ENCODE measurements at places on chromosomes 4 and X.

GRCh38 chrX:41240509-41240908, 93.5 kb upstream of the DDX3X start:
- DNase-seq, result no peak

DNA sequence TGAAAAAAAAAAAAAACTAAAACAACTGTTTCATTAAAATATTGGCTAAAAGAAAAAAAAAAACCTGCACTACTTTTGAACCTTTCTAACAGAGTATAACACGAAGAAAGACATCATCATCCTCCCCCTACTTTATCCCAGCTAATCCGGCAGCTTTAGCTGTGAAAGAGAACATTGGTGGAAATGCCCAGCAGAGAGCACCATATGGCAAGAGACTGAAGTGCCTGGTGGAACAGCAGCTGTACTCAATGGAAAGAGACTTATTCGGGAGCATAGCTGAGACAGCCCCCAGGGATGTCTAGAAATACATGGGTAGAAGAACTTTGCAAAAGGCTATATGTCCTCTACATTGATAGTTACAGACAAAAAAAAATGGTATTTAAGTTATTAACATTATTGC, 30.3 kb downstream of the STPG2 start:
- peak; percentile 19 for DNase-seq

DNA sequence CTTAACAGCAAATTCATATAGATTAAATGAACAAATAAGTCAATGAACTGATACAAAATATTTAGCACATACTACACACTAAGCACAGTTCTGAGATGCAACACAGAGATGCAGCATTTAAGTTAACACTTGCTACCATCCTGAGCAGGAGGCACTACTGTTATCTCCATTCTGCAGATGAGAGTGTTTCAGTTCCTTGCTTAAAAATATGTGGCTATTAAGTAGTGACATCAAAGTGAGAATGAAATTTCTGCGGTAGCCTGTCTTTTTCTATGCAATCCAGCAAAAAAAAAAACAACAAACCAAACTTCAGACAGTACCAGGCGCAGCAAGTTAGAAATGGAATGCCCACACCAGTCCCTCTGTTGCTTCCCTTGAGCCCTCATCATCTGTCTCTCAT, 90.8 kb downstream of the SHISA3 start:
- DNase-seq, result no peak

GRCh38 chr4:89556601-89557305, 249.2 kb upstream of the GPRIN3 start:
- no peak for DNase-seq

DNA sequence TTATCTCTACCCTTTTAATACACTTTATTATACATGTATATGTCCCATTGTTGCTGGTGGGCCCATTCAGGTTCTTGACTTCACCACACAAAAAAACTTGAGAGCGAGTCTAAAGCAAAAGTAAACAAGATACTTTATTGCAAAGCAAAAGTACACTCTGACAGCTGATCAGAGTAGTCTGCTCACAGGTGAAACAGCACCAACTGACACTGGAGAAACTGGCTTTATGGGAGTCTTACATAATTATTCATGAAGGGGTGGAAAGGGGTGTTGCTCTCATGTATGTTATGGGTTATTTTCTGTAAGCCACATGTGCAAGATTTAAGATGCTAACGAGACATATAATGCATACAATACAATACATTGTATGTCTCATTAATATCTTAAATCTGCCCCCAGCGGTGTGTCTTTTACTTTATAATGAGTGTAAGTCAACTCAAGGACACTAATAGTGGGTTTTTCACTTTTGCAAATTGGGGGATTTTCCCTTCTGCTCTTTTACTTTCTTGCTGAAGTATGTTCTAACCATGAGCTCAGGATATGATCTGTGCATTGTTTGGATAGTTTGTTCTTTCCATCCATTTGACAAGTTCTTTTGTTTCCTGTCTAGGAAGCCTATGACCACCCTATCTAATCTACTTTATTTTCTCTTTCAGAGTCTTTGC, 256.1 kb upstream of the ITM2A start:
- DNase-seq, result no peak

DNA sequence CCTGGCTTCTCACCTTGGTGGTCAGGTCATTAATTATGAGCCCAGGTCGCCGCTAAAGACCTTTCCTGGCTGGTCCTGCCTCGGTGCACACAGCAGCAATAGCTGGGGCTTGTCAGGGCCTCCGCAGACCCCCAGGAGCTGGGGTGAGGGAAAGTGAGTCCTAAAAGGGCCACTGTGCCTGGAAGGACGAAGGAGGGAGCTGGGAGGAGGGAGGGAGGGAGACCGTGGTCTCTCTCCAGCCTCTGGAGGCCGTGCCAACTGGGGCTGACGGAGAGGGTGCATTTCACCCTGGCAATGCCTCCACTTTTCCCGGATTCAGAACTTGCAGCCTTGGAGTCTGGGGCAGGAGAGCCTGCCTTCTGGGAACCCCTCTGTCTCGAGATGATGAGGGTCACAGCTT, 60.4 kb downstream of the CRLF2 start:
- DNase-seq, result no peak

DNA sequence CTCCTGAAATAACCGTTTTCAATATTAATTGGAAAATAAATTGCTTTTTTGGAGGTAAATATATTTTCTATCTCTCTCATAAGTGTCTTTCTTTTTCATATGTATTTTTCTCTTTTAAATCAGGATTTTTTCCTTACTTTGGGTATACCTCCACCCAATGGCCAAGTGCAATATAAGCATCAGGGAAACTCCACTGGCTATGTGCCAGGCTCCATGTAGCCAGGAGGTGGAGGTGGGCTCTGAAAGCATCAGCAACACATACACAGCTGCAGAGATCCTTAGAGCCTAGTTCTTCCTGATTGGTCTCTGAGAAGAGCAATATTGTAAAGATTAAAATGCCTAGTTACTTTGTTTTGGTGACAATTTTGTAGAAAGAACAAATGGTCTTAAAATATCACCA, 3.4 kb downstream of the GABRA2 start:
- DNase-seq, result no peak

DNA sequence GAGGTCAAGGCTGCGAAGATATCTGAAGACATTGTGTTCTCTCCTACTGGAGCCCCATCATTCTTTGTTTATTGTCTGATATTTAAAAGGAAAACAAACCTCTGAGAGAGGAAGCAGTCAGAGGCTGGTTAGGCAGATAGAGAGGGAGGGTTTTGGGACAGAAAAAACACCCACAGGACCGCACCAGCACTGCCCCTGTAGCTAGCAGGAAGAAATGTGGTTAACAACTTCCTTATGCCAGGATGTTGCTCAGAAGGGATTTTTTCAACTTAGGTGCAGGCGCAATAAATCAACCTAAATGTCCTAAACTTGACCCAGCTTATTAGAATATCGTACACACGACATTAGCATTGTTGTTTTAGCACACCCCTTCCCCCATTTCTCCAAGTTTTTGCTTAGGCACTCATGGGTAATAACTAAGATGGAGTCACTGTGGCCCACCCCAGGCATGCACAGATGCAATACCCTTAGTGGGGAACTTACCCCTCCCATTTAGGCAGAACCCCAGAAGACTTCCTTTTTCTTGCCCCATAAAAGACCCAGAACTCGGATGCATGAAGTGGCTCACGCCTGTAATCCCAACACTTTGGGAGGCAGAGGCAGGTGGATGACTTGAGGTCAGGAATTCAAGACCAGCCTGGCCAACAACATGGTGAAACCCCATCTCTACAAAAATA, 2.8 kb upstream of the ZNF718 start:
- DNase-seq, result no peak

DNA sequence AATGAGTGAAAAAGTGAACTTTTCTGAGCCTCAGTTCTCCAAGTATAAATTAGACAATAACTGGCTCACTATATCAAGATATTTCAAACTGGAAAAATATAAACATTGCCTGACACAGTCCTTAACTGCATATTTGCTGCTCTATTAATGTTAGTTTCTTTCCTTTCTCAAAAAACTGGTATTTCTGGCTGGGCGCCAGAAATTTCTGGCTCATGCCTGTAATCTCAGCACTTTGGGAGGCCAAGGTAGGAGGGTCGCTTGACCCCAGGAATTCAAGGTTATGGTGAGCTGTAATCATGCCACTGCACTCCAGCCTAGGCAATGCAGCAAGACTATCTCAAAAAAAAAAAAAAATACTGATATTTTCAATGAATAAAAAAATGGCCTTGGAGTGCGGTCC, 227.0 kb downstream of the MAGEB17 start:
- no peak for DNase-seq

- no peak for DNase-seq
Observed at GRCh38 chr4:131052646-131053045, 1956.7 kb downstream of the C4orf33 start.

DNA sequence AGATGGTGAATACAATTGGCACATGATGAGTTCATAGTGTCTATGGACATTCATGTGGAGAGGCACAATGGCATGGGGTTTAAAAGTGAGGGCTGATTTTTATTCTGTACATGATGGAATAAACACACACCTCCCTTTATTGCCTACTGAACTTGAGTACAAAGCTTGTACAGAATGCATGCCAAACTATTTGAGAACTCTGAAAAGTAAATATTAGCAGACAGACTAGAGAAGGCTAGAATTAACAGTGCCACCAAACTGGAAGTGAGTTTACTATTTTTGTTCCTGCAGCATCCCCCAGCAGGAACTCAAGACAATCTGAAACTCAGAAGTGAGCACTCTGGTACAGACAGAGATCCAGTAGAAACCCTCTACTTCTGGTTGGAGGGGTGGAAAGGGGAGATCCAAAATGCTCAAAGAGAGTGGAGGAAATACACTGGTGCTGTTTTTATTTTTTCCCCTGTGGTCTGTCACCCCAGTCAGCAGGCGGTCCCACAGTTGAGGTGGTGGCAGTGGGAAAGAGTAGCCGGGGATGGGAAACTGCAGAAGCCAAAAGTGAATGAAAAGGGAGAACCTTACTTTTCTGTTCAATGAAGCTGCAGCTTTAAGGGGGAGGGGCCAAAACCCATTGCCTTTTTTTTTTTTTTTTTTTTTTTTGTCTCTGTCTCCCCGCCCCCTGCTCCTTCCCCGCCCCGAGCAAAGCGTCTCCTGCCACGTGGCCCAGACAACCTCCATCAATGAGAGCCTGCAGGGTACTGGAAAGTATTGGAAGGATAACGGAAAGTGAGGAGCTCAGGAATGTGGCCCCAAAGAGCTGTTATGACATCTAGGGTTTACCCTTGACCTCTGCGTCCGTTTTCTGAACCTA, 20.5 kb downstream of the AKAP4 start:
- no peak for DNase-seq

- DNase-seq, result no peak
Observed at GRCh38 chrX:24498181-24498580, 33.1 kb downstream of the PDK3 start.

DNA sequence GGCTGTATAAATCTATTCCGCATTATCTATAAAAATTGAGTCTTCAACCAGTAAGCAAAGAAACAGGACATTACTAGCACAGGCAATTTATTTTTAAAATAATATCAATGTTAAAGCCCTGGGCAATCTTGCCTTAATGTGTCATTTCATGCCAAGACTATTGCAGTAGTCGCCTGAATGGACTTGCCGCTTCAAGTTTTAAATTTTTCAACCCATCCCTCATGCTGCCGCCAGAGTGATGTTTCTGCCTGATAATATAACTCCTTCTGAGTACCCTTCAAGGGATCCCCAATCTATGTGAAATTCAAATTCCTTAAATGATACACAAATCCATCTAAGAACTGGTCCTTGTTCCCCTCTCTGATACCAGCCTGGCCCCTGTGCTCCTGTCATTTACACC, 66.9 kb downstream of the PRSS12 start:
- no peak for DNase-seq

GRCh38 chrX:113747274-113747973, 836.5 kb upstream of the HTR2C start:
- DNase-seq, result no peak

- DNase-seq, result peak; percentile 42
Observed at GRCh38 chrX:131812847-131813825, 210.0 kb upstream of the STK26 start.

GRCh38 chrX:115650449-115650848, 89.5 kb downstream of the PLS3 start:
- DNase-seq, result no peak

- no peak for DNase-seq
Observed at GRCh38 chr4:1512738-1513660, 106.8 kb upstream of the NKX1-1 start.

- no peak for DNase-seq
Observed at GRCh38 chr4:146567396-146567795, 45.7 kb upstream of the SLC10A7 start.

DNA sequence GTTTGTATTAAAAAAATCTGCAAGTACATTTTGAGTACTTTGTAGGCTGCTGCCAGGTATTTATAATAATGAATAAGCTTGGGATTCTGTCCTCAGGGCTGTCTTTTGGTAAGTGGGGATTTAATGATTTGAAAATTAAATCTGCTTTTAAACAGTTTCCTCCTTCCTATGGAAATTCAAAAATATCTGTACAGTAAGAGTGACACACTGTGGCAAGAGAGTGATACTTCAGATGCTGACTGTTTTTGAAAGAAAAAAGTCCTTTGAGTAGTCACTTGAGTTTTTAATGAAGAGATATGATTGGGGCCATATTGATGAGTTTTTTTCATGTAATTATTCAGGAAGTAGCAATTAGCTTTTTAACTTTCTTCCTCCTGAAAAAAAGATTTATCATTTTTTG, 49.2 kb downstream of the SMARCAD1 start:
- no peak for DNase-seq

GRCh38 chrX:43878906-43879526, 3.2 kb downstream of the MAOB start:
- no peak for DNase-seq

DNA sequence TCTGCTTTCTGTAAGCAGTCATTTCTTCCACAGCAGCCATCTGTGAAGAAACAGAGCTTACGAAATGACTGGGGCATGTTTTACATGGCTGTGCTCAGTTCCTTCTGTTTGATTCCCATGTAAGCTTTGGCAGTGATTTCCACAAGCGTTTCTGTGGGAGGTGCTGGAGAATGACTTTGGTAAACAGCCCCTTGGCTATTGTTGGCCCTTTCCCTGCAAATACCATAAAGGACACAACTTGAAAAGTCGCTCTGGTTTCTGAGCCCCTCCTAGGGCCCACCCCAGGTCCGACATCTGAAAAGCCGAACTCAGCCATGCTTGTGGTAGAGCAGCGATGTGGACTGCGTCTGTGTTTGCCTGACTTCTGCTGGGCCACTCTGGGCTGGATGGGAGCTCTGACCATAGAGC, 3.7 kb downstream of the LIMCH1 start:
- no peak for DNase-seq

DNA sequence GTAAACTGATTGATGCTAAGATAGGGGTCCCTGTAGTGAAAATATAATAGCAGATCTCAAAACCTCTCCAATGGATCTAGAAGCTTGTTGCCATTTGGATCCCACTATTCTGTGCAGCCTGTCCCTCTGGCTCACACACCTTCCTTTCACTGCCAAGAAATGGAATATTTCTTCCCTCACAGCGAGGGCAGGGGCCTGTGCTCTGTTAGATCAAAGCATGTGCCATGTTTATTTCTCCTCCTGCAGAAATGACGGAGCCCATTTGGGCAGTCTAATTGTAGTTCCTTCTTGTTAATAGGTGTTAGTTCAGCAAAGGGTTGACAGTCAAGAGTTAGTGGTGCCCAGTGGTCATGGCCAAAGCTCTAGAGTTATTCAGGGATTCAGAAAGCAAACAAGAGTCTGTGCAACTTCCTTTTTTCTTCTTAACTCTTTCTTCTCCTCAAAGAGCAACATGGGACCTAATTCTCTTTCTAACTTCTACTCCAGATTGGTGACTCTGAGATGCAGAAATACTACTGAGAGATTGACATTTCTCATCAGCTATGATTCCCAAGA, 106.8 kb downstream of the STOX2 start:
- DNase-seq, result no peak

- no peak for DNase-seq
Observed at GRCh38 chr4:133131829-133132460, 17.1 kb upstream of the PCDH10 start.

- DNase-seq, result no peak
Observed at GRCh38 chr4:128465523-128465922, 177.9 kb upstream of the PGRMC2 start.

All from putamen (tissue), 1 donor.